ENCODE measurements at places on chromosomes 3 and 15. TPM values are rescaled to one million over a fixed set of nuclear protein-coding genes. Genes with fewer than 3 reads are reported as not detected.

HRH1 gene
- 1.9 TPM for total RNA-seq

GAP43 gene
- not detected for total RNA-seq

MME gene
- 0.03 TPM for total RNA-seq

GOLGA6C gene
- total RNA-seq: not detected

CCDC13 gene
- not detected for total RNA-seq

CCR8 gene
- not detected for total RNA-seq

PARP15 gene
- not detected for total RNA-seq

LRRC49 gene
- 5.9 TPM for total RNA-seq

ECE2 gene
- total RNA-seq: not detected

OXSR1 gene
- total RNA-seq: 11.8 TPM

CEP19 gene
- 0.15 TPM for total RNA-seq

ZNF662 gene
- not detected for total RNA-seq

DNA sequence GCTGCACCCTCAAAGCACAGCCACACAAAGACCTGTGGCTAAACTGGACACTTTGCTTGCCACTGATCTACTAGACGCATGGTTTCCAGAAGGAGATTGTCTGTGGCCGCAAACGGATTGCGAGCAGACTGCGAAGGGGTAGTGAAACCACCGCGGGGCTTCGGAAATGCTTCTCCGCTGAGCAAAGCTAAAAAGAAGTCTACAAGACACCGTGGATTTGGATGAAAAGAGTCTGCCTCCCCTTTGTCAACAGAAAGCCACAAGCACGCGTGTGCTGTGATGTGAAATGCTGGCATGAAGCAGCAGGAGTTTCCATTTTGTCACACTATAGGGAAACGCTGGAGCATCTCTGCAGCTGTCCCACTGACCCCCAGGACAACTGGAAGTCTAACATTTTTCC lies 63.0 kb downstream of the TMEM44 start:
- DNase-seq: no peak

GRCh38 chr3:25283613-25284012 lies 144.4 kb upstream of the RARB start:
- DNase-seq: no peak

GRCh38 chr15:89412905-89413411 lies 78.3 kb upstream of the POLG start:
- DNase-seq: no peak

DNA sequence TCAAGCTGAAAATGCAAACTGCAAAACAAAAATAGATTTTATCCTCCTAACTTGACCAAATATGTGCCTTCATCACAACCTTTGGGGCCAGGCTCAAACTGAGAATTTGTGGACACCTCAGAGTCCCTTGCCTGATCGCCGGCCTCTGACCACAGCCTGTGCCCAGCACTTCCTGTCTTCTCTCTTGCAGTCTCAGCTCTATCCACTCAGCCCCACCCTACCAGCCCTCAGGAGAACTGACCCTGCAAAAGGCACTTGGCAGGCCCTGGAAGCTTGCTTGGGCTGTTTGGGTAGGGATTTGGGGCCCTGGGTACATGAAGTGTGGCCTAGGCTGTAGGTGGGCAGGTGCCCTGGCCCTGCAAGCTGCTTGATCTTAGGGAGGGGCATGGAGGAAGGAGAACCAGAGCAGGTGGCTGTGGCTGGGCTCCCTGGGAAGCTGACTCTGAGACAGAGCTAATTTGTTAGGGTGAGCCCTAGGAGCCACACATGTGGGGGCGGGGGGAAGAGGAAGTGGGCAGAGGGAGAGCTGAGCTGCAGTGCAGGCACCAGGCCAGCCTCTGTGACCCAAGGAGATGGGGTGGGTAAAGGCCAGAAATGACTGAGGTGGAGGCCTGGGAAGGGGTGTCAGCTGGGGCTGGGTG lies 8.6 kb downstream of the CLEC3B start:
- DNase-seq: no peak

DNA sequence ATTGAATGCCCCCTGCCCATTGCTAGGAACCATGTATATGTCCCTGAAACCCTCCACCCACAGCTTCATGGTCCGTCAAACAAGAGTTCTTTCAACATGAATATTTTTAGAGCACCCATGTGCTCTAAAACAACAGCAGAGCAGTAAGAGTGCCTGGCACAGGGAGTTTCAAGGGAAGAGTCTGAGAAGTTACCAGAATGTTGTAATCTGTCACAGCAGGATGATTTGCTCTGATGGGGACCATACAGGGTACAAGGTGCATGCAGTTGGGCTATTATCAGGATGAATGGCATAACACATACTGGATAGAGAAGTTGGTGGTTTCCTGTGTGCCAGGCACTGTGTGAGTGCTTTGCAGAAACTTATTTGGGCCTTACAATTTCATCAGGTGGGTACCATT lies 27.8 kb upstream of the FLNB start:
- DNase-seq: no peak

GRCh38 chr3:195253923-195254432 lies 17.0 kb downstream of the XXYLT1 start:
- DNase-seq: no peak

GRCh38 chr3:170536712-170537111 lies 49.2 kb downstream of the SLC7A14 start:
- no peak for DNase-seq

DNA sequence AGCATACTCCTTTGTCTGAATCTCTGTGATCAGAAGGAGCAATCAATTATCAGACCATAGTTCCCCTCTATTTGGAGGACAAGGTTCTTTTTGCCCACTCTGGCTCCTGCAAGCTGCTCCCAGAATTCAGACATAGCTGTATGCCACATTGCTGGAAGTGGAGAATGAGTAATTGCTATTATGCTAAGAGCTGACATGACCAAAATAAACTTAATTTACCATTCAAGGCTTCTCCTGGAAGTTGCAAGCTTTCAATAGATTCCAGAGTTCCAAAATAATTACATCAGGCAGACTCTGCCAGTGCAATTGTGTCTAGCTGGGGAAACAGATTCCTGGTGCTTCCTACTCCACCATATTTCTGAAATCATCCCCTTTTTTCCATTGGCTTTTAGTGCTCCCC lies 7.6 kb upstream of the DRD3 start:
- DNase-seq: no peak

DNA sequence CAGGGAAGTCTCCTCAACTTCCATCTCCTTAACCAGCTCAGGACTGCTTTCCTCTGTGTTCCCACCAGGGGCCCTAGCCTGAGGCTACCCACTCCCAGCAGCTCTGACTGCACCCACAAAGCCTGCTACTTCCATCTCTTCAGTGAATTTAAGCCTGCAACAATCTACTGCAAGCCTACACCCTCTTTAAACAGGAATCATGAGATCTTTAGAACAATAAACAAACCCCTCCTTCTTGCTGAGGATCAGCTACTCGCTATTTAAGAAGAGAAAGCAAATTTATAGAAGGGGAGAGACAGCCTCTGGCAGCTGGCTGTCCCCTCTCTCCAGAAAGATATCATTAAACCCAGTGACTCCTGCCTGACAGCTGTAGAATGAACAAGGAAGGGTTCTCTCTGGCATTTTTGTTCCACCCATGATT lies 51.9 kb downstream of the ARHGAP31 start:
- no peak for DNase-seq

DNA sequence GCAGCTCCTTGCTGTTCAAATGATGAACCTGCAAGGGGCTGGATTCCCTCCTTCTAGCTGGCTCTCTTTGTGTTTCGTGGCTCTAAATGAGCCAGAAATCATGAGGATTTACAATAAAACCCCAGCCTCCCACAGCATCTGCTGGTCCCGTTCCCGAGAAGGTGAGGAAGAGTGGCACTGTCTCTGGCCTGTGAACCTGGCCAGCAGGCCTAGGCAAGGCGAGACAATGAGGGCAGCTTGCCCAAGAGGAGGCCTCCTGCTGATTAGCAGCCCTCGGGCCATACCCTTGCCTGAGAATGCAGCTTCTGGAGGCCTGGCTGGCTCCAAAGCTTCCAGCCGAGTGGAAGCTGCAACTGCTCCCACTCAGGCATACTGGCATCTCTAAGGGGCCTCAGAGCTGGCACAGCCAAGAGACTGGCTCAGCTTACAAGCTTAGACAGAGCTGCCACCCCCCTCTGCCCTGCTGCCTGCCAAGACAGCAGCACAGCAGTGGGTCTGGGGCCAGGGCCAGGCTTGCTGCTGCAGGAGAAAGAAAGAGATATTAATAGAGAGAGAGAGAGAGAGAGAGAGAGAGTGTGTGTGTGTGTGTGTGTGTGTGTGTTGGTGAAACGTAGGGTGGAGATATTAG lies 76.5 kb downstream of the HMG20A start:
- DNase-seq: no peak

DNA sequence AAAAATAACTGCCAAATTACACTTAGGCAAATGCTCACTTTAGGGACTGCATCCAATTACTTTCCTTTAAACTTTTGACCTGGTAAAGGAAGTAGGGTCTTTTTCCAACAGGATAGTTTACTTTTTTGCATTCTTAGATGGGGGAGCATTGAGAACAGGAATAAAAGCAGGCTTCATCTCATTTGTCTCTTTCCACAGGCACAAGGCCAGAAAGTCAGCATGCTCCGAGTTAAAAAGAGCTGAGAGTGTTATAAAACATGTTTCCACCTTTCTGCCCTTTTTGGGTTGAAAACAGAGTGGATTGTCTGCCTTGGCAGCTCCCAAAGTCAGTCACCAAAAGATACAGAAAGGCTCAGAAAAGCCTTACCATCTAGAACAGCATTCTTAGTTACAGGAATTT lies 404.9 kb upstream of the ALCAM start:
- no peak for DNase-seq

DNA sequence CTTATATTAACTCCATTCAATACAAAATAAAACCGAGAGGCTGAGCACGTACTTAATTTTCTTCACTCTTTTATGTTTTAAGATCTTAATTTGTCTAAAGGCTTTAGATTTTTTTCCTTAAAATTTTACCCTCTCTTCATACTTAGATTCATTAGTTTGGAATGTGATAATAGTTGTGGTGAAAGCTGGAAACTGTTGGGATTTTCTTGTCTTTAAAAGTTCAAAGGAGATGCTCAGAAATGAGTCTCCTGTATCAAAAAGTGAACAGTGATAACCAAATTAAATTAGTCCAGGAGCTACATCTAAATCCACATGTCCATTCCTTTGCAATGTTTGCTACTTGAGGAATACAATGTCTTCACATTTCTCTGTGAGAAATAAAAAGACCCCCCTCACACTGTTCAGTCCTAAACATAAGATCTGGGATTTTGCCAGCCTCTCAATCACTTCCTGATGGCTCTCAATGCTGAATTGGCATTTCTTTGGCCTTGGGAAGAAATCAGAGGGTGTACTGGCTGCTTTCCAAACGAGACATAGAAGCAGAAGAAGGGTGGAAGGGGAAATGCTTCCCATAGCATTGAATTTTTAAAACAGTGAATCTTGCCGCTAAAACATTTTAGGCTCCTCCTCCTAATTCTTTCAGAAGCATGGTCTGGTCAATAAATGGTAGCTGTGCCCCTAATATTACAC lies 245.0 kb downstream of the SHOX2 start:
- DNase-seq: no peak

DNA sequence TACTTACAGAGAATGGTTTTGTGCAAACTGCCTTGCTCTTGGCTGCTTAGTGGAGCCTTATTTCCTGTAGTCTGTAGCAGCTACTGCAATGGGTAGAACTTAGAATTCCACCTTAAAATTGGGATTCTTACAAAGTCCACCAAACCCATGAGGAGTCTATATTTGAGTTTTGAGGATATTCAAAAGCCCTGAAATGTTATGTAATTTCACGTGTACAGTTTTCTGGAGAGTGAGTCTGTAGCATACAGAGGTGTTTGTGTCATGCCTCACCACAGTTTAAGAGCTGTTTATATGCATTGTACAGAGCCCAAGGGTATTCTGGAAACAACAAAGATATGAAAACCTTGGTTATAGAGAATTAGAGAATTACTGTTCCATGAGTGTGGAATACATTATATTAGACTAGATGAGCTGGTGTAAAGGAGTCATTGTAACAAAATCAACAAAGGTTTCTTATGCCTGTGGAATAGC lies 114.4 kb downstream of the MBNL1 start:
- no peak for DNase-seq

DNA sequence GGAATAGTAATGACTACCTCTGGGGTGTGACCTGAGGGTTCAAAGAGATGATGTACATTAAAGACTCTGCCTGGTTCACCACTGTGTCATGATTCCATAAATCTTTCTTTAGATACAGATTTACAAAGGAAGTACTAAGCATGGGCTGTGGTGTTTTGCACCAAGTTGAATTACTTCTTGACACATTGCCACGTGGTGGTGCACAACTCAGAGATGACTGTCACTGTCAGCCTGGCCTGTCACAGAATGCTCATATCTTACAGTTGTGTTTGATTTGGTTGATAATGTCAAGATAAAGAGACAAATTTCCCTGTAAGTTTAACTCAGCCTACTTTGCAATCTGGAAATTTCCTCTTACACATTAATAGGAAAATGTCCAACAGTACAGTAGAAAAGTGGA lies 3.2 kb downstream of the CTDSPL start:
- peak; percentile 7 for DNase-seq

DNA sequence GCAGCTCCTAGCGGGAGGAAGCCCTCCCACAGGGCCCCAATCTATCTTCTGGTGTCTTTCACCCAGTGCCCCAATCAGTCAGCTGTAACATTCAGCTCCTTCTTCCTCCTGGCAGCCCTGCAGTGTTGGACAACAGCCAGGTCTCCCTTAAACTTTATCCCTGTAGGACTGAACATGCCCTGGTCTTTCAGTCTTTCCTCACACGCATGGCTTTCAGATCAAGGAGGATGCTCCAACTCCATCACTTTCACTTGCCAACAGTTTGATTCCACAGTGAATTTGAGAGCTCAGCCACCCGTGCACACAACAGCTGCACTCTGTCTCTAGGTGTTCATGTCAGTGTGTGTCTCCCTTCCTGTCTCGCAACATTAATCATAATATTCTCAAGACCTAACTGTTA lies 28.5 kb upstream of the LRRC34 start:
- DNase-seq: no peak

DNA sequence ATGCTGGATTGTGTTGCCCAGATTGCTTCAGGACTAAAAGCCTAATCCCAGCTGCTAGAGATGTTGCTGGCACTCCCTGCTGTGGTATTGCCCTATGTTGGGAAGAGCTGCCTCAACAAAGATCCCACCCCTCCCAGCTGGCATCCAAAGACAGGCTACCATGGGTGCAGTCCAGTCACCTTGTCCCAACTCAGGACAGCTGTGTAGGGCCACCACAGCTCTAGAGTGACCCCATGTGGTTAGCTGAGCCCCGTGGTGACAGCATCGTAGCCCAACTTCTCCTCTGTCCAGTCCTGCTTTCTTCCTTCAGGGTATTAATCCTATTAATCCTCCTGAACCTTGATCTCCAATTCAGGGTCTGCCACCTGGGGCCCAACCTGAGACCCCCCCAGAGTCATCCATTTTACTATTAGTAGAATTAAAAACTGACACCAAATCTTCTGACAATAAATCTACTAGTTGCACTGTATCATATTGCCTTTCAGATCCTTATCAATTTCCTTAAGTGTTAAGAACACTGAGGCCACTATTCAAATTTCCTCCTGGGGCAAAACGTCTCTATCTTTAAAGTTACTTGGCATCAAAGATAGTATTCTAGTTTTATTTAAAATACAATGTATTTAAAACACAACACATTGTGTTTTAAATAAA lies 83.5 kb downstream of the AQP9 start:
- DNase-seq: peak; percentile 54

DNA sequence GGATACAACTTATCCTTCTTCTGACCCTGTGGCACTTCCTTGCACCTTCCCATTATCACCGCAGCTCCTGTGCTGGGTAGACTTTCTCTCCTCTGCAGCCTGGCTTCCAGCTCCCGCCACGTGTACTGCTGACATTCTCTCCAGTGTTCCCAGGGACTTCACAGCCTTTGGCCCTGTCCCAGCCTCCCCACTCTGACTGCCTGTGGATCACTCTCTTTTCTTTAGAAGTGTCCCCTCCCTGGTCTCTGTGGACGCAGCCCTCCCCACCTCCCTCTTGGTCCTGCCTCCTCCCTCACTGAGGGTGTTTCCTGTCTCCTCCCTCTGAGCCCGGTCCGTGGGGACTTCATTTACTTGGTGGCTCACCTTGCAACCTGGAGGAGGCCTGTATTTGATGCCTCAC lies 17.4 kb downstream of the PDIA5 start:
- DNase-seq: no peak

All from HT-29 (cell line).